Epithelial cell of proximal tubule (primary cell): ENCODE measurements at places on chromosomes 1 and 21.

GRCh38 chr21:46661211-46661625 is 25.7 kb downstream of the PRMT2 start:
- no peak for DNase-seq

DNA sequence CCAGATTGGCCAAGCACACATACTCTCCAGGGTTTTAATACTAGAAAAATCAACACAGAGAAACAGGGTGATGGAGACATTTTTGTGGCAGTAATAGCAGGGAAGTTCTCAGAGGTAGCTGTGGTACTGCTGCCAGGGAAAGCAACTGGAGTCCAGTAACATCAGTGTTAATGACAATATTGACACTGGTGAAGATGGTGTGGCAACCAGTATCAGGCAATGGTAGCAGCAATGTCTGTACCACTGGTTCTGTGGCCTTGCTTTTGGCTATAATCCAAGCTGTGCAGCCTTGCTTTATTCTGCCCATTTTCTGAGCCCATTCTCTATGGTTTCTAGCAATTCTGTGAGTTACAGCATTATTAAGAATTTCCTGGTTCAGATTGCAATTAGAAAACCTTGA is 1.6 kb upstream of the SNX7 start:
- no peak for DNase-seq

- no peak for DNase-seq
These were observed 497.8 kb downstream of the TTLL7 start for GRCh38 chr1:83500987-83501591.

DNA sequence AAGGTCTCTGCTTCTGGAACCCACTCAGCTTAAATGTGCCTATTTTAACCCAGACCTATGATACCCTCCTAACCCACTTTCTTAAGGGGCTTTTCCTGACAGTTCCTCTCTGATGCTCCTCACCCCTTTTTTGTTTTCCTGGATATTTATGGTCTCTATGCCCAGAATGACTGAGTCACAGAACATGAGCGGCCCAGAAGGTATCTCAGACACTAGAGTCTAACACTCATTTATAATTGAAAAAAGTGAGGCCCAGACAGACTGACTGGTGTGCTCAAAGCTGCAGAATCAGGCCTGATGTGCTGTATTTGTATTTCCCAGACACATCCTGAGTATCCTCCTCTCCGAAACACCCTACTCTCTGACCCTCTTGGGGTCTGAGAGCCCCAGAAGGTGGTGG is 44.0 kb downstream of the LRRC71 start:
- no peak for DNase-seq

GRCh38 chr1:233704898-233705723 is 91.2 kb downstream of the KCNK1 start:
- DNase-seq = no peak

GRCh38 chr1:66705110-66705509 is 47.1 kb upstream of the DYNLT5 start:
- peak; percentile 16 for DNase-seq

GRCh38 chr1:1179983-1180861 is 6.5 kb downstream of the TTLL10 start:
- no peak for DNase-seq

- no peak for DNase-seq
These were observed 19.7 kb downstream of the KPNA6 start for GRCh38 chr1:32127409-32128198.

- DNase-seq = no peak
These were observed 162.0 kb downstream of the COQ8A start for GRCh38 chr1:227102056-227102455.

GRCh38 chr1:119291611-119292206 is 76.9 kb upstream of the HAO2 start:
- no peak for DNase-seq

DNA sequence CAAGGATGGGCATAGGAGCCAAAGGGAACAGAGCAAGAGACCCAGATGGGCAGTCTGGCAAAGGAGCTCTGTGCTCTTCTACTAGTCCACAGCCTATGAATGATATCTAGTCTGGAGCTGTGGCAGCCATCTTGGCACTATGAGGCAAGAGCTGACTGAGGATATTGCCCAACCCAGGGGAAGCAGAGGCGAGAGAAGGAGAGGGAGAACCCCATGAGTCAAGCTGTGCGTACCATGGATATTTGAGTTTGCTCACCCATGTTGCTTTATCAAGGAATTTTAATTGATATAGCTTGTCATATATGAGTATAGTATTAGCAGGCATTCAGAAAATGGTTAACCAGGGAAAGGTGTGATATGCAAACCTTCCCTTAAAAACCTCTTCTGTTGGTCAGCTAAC is 420.9 kb downstream of the PRDM2 start:
- DNase-seq = no peak

- no peak for DNase-seq
These were observed 11.0 kb downstream of the RIT1 start for GRCh38 chr1:155900161-155900560.

GRCh38 chr1:81155131-81155530 is 645.6 kb upstream of the ADGRL2 start:
- peak; percentile 39 for DNase-seq

GRCh38 chr1:68230484-68230802 is 1.9 kb downstream of the WLS start:
- no peak for DNase-seq

DNA sequence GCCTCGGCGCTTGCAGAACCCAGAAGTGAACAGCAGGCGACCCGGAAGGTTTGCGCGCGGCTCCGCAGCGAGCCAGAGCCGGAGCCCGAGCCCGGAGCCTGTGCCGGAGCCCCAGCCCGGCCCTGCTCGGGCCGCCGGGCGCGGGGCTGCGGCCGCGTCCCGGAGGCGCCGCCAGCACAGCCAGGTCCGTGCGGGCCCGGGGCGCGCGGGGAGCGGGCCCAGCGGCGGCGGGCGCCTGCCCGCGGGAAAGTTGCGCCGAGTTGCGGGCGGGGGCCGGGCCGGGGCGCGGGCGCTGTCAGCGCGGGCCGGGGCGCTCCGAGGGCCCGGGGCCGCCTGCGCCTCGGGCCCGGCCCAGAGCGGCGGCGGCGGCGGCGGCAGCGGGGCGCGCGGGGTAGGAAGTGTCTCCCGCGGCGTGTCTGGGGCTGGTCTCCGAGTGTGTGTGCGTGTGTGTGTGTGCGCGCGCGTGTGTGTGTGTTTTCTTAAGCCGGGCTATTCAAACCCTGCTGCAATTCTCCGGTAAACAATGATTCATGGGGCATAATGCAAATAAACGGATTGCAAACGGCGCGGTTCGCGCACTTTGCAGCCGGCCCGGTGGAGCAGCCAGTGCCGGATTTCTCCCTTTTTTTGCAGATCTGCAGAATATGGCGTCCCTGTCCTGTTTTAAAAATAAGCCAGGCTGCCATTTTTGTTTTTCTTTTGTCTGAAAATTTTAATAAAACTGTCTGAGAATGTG is at the start of gene ZNF362:
ZNF362 (plus strand) TSS at position 22 of the 736 bp plus-strand sequence. CDS start 14,083 bp downstream, outside the sequence.
- peak; percentile 15 for DNase-seq

GRCh38 chr1:184161071-184161698 is 109.7 kb downstream of the TSEN15 start:
- DNase-seq = no peak

DNA sequence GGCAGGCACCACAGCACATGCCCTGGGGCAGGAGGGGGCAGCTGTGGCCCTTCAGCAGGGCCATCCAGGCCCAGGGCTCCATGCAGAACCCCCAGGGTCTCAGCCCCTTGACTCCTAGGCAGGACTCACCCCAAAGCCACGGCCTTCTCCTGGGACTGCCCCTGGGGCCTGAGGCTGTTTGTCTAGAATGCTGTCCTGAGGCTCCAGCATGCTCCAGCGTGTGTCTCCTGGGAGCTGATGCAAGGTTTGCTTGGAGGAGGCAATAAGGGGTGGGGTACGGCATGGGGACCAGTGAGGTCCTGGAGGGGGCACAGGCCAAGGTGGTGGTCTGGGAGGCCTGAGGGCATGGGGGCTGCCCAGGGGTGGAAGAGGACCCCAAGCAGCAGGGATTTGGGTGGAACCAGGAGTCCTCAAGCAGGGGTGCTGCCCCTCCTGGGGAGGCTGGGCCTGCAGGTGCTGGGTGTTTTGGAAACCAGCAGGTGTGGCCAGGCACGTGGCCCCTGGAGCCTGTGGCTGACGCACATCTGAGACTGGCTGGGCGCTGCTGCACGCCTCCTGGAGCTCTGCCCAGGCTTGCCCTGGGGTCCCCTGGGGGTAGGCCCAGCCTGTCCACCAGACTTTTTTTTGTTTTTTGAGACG is 7.8 kb upstream of the CALML6 start:
- no peak for DNase-seq

DNA sequence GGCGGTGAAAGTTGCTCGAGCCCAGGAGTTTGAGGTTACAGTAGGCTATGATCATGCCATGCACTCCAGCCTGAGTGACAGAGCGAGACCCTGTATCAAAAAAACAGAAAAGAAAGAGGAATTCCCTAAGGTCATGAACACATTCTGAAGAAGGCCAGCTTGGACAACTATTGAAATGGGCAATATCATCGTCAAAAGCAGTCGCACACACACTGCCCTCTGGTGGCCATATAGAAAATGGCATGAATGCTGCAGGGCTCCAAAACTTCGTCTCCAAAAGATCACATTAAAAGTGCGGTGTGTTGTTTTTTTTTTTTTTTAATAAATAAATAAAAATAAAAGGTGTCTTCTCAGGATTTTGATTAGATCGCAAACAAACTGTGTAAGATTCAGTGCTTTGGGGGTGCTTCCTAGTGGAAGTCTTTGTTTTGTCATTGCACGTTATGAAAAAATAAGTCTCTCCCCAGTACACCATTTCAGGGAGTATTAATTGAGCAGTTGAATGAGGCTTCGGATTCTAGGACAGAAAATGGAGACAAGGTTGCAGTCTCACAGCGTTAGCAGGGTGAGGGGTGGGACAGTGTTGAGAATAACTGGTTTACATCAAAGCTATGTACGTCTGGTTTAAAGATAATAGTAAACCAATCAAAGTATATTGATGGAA is 87.5 kb upstream of the FMN2 start:
- DNase-seq = no peak

GRCh38 chr1:17768651-17769241 is 13.6 kb downstream of the ACTL8 start:
- peak; percentile 13 for DNase-seq

DNA sequence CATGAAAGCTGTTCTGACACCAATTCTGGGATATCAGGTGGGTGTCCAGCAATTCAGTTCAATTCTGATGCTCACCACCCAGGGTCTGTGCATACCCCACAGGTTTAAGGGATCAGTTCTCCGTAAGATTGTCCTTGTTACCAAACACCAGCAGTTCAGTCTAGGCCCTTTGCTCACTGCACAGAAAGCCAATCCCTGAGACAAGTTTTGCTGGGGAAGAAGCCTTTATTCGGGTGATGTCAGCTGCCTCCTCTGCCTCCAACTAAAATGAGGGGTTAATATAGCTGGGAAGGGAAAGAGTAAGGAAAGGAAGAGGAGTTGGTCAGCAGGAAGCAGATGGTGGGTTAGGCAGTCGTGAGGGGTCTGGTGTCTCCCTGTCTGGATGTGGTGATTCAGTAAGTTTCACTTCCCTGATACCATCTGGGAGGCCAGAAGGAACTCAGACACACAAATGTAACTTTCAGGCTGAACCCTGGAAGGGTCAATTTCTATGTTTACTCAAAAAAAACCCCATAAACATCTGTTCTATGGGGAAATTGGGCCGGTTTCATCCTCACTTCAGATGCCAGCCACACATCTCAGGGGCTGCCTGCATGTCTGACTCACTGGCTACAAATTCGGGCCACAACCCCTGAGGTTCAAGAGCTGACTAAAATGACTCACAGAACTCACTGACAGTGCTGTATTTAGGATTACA is 83.3 kb upstream of the PGBD5 start:
- DNase-seq = peak; percentile 60

DNA sequence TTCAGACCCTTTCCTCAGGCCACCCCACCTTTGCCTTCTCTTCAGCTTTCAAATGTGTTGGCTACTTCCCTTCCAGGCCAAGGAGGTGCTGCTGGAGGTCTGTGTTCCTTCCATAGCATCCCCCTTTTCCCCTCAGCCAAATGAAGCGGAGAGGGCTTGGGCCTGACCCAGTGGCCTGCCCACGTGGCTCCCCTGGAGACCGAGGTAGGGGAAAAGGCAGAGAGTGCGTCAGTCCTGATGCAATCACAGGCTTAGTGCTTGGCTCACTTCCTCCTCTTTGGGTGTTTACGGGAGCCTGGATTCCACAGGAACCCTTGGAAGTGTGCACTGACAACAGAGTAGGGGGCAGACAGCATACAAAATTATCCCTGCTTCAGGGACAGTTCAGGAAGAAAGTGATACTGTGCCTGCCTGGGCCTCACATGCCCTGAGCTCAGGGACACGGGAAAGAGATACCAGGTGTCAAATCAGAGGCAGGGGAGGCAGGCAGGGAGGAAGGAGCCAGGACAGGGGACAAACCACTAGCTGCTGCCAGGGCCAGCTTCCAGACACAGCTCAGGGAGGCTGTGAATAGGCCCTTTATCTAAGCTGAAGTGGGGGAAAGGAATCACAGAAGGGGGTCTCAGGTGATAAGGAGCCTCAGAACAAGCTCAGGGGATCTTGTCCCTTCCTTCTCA is 16.6 kb upstream of the PTP4A2 start:
- no peak for DNase-seq

DNA sequence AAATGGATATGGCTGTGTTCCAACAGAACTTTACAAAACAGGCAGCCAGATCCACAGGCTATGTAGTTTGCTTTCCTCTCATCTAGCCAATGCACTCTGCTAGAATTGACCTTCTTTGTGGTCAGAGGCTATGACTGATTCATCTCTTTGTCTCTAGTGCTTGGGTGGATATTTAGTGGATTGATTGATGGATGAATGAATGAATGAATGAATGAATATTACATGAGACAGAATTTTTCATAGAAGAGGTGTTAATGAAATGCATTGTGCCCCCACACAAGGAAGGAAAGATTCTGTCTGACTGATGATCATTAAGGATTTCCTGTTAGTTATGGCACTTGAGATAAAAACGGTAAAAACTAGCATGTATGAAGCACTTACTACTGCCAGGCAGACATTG is 50.5 kb upstream of the ZYG11A start:
- DNase-seq = no peak

DNA sequence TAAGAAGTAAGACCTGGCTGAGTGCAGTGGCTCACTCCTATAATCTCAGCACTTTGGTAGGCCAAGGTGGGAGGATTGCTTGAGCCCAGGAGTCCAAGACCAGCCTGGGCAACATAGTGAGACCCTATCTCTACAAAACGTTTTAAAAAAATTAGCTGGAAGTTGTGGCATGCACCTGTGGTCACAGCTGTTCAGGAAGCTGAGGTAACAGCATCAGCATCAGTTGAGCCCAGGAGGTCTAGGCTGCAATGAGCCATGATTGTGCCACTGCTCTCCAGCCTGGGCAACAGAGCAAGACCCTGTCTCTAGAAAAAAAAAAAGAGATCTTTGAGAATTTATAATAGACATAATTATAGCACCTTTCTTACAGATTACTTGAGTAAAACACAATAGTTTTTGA is 36.0 kb downstream of the AGL start:
- DNase-seq = no peak

DNA sequence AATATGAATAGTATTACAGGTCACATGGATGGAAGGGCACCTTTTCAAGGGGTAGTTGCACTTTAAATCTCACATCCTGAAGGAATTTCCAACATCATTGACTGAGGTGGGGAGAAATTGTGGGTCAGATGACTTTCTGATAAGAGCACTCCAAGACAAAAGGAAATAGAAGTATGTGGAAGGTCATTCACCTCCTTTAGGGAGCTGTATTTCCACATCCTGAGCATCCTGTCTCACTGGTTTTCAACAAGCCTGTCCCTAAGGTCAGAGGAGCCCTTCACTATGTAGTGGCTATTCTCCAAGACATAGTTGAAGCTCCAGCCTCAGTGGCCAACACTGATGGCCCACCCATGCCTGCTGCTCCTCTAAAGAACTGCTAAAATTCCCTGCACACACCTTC is 76.5 kb downstream of the ATP1A1 start:
- DNase-seq = no peak
